ENCODE measurements at places on chromosomes 4 and X.
A peak's percentile ranks its signal among the peaks of the same experiment; 100 is the strongest.

GRCh38 chr4:126958482-126958881, 674.3 kb upstream of the INTU start:
- DNase-seq: no peak

- DNase-seq: peak; percentile 0
Observed at GRCh38 chrX:38860106-38861013, 59.1 kb downstream of the MID1IP1 start.

- DNase-seq: no peak
Observed at GRCh38 chr4:13527981-13528820, 16.1 kb downstream of the NKX3-2 start.

- no peak for DNase-seq
Observed at GRCh38 chrX:97682991-97683840, 799.5 kb downstream of the RPA4 start.

DNA sequence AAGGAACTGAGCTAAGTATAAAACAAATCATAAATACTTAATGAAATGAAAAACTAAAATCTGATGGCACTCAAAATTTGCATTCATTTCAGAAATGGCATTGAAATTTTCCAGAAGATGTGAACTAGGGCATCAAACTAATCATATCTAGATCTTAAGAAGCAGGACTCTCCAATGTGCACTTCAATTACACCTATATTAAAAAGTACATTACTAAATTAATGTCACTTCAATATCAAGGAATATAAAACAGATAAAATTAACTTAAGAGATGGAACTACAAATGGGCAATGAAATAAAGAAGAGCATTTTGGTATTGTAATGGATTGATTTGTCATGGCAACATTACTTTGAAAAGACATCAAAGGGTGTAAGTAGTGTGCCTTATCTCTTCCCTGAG, 20.3 kb downstream of the NPY2R start:
- DNase-seq: no peak

DNA sequence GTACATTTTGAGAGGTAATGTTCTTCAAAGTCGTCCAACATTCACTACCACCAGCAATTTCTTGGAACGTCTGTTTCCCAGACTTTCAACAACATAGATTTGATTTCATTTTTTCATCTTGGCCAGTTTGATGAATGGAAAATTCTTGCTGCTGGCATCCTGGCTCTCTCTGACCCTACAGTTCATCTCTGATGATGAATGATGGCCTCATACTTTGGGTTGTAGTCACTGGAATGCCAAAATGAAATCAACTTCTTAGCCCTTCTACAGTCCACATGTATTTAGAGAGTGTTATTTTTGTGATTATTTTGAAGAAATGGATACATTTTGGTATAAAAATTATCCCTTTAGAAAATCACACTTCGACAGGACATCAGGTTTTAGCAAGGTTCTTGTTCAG, 8.8 kb downstream of the CHST7 start:
- no peak for DNase-seq

- no peak for DNase-seq
Observed at GRCh38 chr4:6939761-6940743, 30.4 kb downstream of the TBC1D14 start.

- no peak for DNase-seq
Observed at GRCh38 chr4:154160519-154161301, 330.9 kb downstream of the DCHS2 start.
